ENCODE measurements at places on chromosomes 2 and 18.

DNA sequence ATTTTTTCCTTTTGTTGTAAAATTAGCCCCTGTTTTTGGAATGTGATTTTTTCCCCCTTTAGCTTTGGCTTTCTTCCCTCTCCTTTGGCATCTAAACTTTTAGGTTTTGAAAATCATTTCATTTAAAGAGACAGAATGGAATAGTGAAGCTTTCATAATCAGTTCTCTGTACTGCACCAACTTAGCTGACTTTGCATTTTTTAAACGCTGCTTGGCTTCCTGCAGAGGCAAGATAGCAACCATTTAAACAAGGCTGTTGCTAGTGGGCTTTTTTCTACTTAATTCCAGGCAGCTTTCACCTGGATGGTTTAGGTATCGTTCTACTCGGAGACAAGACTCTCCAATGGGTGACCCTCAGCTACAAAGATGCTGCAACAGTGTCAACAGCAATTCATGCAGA lies 267.9 kb upstream of the PKDCC start:
- no peak for DNase-seq

DNA sequence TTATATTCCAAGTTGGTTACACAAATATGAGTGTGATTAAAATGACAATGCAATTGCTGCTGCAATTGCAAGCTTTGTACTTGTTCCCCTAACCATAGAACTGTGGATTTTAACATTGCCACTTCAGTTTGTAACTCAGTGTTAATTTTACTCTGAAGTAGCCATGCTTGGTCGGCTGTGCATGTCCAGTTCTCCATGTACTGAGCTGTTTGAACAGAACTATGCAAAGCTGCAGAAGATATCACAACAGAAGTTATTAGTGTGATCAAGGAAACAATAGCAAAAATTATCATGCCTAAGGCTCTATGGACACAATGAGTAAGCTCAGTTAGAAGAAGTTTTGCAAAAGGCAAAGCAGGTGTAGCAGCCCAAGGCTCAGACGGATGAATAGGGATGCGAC lies 45.3 kb downstream of the CXCR4 start:
- DNase-seq, result no peak

- DNase-seq, result peak; percentile 28
These were observed 2.5 kb downstream of the MERTK start for GRCh38 chr2:111900859-111901258.

DNA sequence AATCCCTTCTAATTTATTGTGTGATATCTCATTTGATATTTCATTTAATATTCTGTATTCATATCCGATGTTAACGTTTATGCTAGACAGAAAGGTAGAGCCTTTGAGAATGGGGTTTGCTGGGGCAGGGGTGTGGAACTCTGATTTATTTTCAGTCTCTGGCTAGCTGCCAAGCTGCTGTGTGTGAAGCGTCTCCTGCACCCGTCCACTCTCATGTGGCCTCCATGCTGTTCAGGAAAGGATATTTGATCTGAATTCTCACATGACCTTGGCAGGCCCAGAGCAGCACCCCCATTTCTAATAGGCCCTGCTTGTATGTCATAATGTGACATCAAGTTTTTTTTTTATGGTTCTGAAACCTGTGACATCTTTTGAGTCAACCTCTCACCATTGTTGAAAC lies 1.6 kb downstream of the IL1R1 start:
- no peak for DNase-seq

GRCh38 chr2:100791936-100792308 lies 28.0 kb upstream of the NPAS2 start:
- DNase-seq, result no peak

- DNase-seq, result no peak
These were observed 68.0 kb downstream of the BOLA3 start for GRCh38 chr2:74079522-74080341.

DNA sequence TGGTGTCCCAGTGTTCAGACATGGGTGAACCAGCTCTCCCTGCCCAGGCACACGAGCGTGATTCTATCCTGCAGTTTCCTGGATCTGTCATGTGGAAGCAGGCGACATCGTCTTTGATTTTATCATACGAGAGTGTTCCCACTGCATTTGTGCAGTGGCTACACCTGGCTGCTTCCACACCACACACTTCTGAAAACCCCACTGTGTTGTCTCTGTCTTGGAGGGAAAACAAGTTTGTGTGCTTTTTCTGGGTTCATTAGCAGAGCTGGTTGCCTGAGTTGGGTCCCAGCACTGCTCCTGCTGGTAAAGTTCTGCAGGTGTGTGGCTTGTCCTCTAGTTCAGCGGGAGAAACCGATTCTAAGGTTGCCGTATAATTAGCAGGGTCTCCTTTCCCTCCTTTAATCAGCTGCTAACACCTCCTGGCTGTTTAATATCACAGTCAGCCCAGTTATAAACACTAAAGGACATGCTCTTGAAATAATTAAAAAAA lies 58.5 kb upstream of the TWIST2 start:
- DNase-seq, result peak; percentile 38

GRCh38 chr2:48531141-48531648 lies 1.2 kb downstream of the STON1 start:
- DNase-seq, result peak; percentile 83

- no peak for DNase-seq
These were observed 137.4 kb downstream of the INSIG2 start for GRCh38 chr2:118225666-118226065.

GRCh38 chr2:176583607-176584006 lies 314.4 kb downstream of the MTX2 start:
- DNase-seq, result peak; percentile 76

DNA sequence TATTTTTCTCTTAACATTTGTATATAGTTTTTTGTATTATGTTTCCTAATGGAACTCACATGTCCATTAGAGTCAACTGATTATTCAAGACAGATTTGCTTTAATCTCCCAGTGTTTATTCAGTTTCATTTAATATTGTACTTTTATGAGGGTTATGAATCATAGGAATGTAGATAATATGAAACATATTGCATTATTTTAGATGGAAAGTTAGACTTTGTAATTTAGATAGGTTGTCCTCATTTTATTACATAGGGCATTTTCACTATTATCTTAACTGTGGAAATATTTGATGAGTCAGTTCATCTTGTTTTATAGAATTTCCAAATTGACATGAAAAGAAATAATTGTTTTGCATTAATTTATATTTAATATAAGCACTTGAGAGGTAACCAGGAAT lies 240.8 kb downstream of the PLCL1 start:
- DNase-seq, result peak; percentile 31

DNA sequence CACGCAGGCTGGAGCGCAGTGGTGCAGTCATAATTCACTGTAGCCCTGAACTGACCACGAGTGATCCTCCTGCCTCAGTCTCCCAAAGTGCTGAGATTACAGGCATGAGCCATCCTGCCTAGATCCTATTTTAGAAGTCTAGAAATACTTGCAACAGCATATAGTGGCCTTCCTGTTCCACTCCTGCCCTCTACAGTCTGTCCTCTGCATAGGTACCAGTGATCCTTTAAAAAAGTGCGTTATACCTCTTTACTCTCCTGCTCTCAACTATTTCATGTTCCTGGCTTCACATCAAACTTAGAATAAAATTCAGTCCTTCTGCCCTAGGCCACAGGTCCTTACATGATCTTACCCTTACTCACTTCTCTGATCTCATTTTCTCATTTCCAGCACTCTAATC lies 6.0 kb downstream of the COMMD1 start:
- no peak for DNase-seq

DNA sequence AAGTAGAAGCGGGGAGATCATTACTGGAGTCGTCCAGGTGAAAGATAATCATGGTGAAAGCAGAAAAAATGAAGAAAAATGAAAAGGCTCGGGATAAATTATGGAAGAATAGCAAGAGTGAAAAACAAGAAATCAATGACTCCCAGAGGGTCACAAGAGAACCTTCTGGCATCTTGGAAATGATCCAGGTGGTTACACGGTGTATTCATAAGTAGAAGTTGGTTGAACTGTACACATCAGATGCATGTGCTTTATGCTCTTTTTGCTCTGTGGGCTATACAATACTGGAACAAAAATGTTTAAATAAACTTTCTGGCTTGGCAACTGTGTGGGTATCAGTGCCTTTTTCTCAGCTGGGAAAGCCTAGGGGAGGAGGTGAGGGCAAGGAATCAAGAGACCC lies 348.9 kb downstream of the RND3 start:
- DNase-seq, result no peak

- DNase-seq, result no peak
These were observed 41.2 kb downstream of the PAX3 start for GRCh38 chr2:222257645-222258044.

DNA sequence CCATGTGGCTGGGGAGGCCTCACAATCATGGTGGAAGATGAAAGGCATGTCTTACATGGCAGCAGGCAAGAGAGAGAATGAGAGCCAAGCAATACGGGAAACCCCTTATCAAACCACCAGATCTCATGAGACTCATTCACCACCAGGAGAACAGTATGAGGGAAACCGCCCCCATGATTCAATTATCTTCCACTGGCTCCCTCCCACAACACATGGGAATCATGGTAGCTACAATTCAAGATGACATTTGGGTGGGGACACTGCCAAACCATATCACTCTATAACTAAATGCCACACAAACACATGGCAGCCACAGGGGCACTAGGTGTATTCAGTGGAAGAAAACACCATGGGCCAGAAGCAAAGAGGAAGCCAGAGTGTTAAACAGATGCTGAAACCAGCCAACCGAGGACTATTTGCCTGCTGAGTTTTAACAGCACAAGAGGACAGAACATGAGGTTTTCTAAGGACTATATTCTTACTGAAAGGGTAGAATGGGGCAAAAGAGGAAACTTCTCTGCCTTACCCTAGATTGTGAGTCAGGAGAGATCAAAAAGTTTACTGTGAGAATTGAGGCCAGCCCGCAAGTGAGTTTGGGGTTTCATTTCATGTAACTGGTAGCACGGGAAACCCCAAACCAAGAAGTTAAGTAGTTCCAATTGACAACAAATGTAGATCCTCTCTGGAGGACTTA lies 49.2 kb downstream of the SIGLEC15 start:
- DNase-seq, result no peak

- peak; percentile 3 for DNase-seq
These were observed 468.3 kb upstream of the GYPC start for GRCh38 chr2:126187668-126188067.

DNA sequence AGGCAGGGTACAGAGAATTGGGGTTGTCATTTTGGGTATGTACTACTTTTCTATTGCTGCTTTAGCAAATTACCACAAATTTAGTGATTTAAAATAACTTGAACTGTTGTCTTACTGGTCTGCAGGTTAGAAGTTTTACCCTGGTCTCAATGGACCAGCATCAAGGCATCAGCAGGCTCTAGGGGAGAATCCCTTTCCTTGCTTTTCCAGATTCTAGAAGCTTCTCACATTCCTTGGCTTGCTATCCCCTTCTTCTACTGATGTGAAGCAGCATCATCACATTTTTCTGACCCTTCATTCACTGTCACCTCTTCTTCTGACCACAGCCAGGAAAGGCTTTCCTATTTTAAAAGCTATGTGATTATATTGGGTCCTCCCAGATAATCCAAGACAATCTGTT lies 237.8 kb upstream of the RBMS1 start:
- DNase-seq, result no peak
